Purkinje cell (primary cell): ENCODE measurements at places on chromosomes 5 and 9. TPM values are rescaled to one million over a fixed set of nuclear protein-coding genes. Genes with fewer than 3 reads are reported as not detected.

The DAB2IP gene
- 0.07 and 0.22 TPM in 2 replicates for polyA plus RNA-seq

The GLRA1 gene
- 0.35 TPM in 1 of 2 replicates, not detected in the other for polyA plus RNA-seq

The SMIM33 gene
- polyA plus RNA-seq, result not detected in 2 replicates

The IFNA2 gene
- 0.22 TPM in 1 of 2 replicates, not detected in the other for polyA plus RNA-seq

The FCN2 gene
- not detected in 2 replicates for polyA plus RNA-seq

The BAAT gene
- 0.71 and 4.1 TPM in 2 replicates for polyA plus RNA-seq

The TTC16 gene
- polyA plus RNA-seq, result not detected in 2 replicates

The BTNL3 gene
- polyA plus RNA-seq, result not detected in 2 replicates

The AUH gene
- 155 and 161 TPM in 2 replicates for polyA plus RNA-seq

The THBS4 gene
- 5.2 and 6.5 TPM in 2 replicates for polyA plus RNA-seq

The QSOX2 gene
- polyA plus RNA-seq, result 4.1 and 6.8 TPM in 2 replicates

The DUSP1 gene
- polyA plus RNA-seq, result 11.2 and 16.6 TPM in 2 replicates

The SPINK1 gene
- polyA plus RNA-seq, result not detected in 2 replicates

The ARHGEF28 gene
- polyA plus RNA-seq, result 2.6 and 2.8 TPM in 2 replicates

The KIF12 gene
- not detected in 2 replicates for polyA plus RNA-seq

The YIPF5 gene
- polyA plus RNA-seq, result 52.1 and 66.5 TPM in 2 replicates

The CDH18 gene
- polyA plus RNA-seq, result 303 and 308 TPM in 2 replicates

The ZSWIM6 gene
- polyA plus RNA-seq, result 6.1 and 7.4 TPM in 2 replicates

The SAPCD2 gene
- polyA plus RNA-seq, result 0.24 TPM in 1 of 2 replicates, not detected in the other

The IGIP gene
- polyA plus RNA-seq, result 22.9 and 34.7 TPM in 2 replicates

The GRM6 gene
- 0.05 TPM in 1 of 2 replicates, not detected in the other for polyA plus RNA-seq

The LEAP2 gene
- polyA plus RNA-seq, result 0.54 and 2.1 TPM in 2 replicates

The ARL14EPL gene
- polyA plus RNA-seq, result not detected in 2 replicates

The TOMM5 gene
- 716 and 732 TPM in 2 replicates for polyA plus RNA-seq

The ENG gene
- polyA plus RNA-seq, result 0.08 TPM in 1 of 2 replicates, not detected in the other

The CD72 gene
- polyA plus RNA-seq, result not detected in 2 replicates

The ITGA1 gene
- polyA plus RNA-seq, result 2.2 and 8.4 TPM in 2 replicates

The TAF11L5 gene
- polyA plus RNA-seq, result not detected in 2 replicates

The SPATA31C1 gene
- polyA plus RNA-seq, result not detected in 2 replicates

The CCDC192 gene
- not detected in 2 replicates for polyA plus RNA-seq

The RPL37 gene
- 491 and 580 TPM in 2 replicates for polyA plus RNA-seq

The INSL6 gene
- 2.3 TPM in 1 of 2 replicates, not detected in the other for polyA plus RNA-seq

The PCDHA8 gene
- polyA plus RNA-seq, result 1.4 TPM in 1 of 2 replicates, not detected in the other

The MLLT3 gene
- polyA plus RNA-seq, result 16.3 and 26.2 TPM in 2 replicates

The CARD9 gene
- not detected in 2 replicates for polyA plus RNA-seq

The TOR2A gene
- polyA plus RNA-seq, result 1.9 and 2.4 TPM in 2 replicates

The CDH6 gene
- polyA plus RNA-seq, result 14.3 and 22.3 TPM in 2 replicates

The EQTN gene
- 10.0 and 15.1 TPM in 2 replicates for polyA plus RNA-seq

The GRIN3A gene
- 2.8 TPM in 1 of 2 replicates, not detected in the other for polyA plus RNA-seq

The PNPLA7 gene
- polyA plus RNA-seq, result 1.1 TPM in 1 of 2 replicates, not detected in the other

The CEL gene
- 0.09 and 0.10 TPM in 2 replicates for polyA plus RNA-seq

The CXCL14 gene
- polyA plus RNA-seq, result 0.27 and 0.39 TPM in 2 replicates

The LAMC3 gene
- polyA plus RNA-seq, result not detected in 2 replicates

The HTR1A gene
- polyA plus RNA-seq, result not detected in 2 replicates

The SPAG8 gene
- polyA plus RNA-seq, result 1.3 and 6.8 TPM in 2 replicates

The NOL6 gene
- polyA plus RNA-seq, result 12.9 and 14.9 TPM in 2 replicates

The ZFP37 gene
- 2.6 and 6.1 TPM in 2 replicates for polyA plus RNA-seq

The PIP5K1B gene
- polyA plus RNA-seq, result 45.2 and 47.0 TPM in 2 replicates

The TYRP1 gene
- 4.7 TPM in 1 of 2 replicates, not detected in the other for polyA plus RNA-seq

The TAF11L10 gene
- polyA plus RNA-seq, result not detected in 2 replicates

The ZNF454 gene
- polyA plus RNA-seq, result 0.13 and 1.6 TPM in 2 replicates

The ADAMTS13 gene
- polyA plus RNA-seq, result 1.7 and 3.4 TPM in 2 replicates

The BNC2 gene
- polyA plus RNA-seq, result 0.07 and 0.20 TPM in 2 replicates

The HABP4 gene
- 43.1 and 43.4 TPM in 2 replicates for polyA plus RNA-seq

The FABP6 gene
- 67.3 and 94.0 TPM in 2 replicates for polyA plus RNA-seq

The NRARP gene
- not detected in 2 replicates for polyA plus RNA-seq
